ENCODE measurements at places on chromosomes 1 and 21.

DNA sequence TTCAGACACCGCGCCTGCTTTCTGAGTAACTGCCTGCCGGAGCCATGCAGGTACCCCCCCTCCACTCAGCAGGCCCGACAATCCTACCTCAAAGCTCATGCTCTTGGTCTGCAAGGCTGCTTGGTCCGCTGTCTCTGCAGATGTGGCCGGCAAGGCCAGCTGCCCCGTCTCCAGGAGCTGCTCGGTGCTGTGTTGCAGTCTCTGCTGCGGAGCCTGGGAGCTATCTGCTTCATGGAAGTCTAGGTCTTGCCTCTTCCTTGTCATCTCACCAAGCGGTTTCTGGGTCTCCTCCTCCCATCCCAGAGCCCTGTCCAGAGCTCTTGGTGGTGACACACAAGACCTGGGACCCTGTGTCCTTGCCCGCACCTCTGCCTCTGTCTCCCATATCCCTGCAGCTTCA lies 24.0 kb upstream of the GNPAT start:
- no peak for DNase-seq

GRCh38 chr1:85576266-85576641 lies 4.3 kb upstream of the CCN1 start:
- no peak for DNase-seq

- DNase-seq, result no peak
These were observed 9.1 kb downstream of the ANGPTL7 start for GRCh38 chr1:11198257-11198656.

- no peak for DNase-seq
These were observed 6.7 kb upstream of the TNFRSF8 start for GRCh38 chr1:12056331-12056841.

DNA sequence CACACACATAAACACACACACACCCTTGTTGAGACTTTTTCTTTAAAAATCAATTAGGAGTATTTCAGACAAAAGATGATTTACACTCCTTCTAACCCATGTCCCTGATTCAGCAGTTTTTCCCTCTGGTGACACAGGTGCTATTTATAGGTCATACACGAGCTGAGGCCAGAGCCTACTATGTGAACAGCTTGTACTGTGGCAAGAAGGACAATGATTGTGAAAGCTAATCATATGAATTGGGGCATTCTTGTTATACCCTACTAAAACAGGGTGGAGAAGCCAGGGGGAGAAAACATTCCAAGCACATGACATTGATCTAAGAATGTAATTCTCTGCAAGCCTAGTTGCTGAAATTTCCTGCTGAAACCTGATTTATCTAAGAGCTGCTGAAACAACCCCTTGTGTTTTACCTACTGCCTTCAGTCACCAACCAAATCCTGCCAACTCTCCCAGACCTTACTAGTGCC lies 60.3 kb downstream of the XCL1 start:
- no peak for DNase-seq

DNA sequence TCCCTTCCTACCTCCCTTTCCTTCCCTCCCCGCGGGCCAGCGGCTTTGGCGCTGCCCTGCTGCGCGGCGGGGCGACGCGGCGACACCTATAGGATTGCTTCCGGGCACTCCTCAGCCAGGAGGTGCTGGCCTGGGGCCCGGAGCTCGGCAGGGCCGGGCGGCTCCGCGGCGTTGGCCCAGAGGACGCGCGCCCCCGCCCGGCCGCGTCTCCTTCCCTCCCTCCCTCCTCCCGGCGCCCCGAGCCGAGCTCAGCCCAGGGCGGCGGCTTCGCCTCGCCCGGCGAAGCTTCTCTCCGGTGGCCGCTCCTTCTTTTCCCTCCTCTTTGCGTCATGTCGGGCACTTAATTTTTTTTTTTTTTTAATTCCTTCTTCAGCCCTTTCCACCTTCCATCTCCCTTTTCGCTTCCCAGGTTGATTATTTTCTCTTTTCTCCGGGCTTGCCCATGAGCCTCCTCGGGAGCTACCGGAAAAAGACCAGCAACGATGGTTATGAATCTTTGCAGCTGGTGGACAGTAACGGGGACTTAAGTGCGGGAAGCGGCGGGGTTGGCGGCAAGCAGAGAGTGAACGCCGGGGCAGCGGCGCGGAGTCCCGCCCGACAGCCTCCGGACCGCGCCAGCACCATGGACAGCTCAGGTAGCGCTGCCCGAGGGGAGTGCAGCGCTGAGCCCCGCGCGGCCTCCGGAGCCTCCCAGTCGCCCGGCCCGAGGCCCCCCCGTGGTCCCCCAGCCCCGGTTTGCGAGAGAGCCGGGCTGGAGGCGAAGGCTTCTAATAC lies at the start of gene DNAJC6:
TSS of gene DNAJC6 (plus strand) at position 240 of the 774 bp plus-strand sequence. CDS start at position 443, 203 bp downstream.
- no peak for DNase-seq

DNA sequence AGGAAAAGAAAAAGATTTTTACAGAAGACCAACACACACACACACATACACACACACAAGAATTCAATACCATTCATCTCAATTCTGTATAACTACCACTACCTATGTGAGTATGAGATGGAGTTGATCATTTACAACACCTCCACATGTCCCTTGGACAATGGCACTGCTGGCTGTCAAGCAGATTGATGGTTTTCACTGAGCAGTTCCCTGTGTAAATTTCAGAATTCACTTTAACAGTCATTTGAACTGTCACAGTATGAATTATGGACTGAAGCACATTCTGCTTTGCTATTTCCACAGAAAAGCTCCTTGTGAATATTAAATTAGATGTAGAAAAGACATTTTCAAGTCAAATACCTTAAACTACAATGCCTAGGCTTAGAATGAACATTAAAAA lies 14.3 kb downstream of the KCNT2 start:
- no peak for DNase-seq

DNA sequence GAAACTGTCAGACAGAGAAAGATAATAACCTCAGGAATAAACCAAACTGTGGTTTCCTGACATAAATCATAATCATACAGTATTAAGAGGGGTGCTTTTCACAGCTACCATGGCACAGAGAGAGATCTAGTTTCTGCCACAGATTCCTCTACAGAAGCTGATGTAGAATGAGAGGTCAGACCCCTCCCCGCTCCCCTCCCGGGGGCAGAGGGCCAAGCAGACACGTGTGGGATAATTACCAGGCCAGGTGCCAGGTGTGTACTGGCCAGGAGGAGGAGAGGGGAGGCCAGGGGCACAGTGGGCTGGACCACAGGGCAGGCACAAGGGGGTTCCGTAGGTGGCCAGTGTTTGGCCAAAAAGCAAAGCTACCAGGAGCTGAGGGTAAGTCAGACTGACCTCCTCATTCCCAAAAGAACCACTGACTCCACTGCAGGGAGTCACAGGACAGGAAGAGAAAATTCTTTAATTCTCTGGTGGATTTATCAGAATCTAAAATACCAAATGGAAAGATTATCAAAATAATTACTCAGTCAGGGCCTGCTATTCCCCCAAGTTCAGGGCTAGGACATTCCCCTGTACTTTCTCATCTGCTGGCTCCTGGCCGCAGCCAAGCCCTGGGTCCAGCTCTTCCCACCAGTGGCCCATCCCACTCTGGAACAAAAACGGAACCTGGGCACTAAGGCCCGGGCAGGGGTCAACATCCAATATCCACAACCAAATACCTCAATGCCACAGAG lies 30.0 kb downstream of the C2CD2 start:
- DNase-seq, result no peak

DNA sequence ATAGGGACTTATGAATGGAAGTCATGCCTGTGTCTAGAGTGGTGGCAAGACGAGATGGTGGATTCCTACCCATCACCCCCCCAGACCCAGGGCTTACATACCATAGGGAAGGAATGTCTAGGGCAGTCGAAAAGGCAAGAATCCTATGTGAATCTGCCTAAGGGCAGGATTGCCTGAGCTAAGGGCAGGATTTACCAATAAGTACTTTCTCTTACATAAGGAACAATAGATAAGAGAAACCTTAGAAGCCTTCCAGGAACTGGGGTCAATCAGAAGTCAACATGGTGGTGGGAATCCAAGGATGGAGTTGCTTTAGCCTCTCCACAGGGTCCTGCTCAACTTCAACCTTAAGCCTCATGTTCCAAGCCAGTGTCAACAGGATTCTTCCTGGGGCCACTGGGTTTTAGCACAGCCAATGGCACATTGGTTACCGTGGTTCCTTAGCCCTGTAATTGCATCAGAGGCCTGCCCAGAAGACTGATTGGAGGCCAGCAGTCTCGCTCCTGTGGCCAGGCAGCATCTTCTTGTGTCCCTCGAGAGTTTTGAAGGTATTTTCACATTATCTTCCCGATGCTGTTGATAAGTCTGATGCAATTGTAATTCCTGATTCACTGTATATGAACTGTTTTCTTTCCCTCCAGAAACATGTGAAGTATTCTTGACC lies 20.7 kb downstream of the BACE2 start:
- no peak for DNase-seq

GRCh38 chr1:66166753-66167152 lies 367.2 kb upstream of the SGIP1 start:
- no peak for DNase-seq

- DNase-seq, result no peak
These were observed 1.2 kb downstream of the GTF2B start for GRCh38 chr1:88890131-88890530.

- DNase-seq, result no peak
These were observed 26.5 kb upstream of the PEF1 start for GRCh38 chr1:31671147-31671546.

DNA sequence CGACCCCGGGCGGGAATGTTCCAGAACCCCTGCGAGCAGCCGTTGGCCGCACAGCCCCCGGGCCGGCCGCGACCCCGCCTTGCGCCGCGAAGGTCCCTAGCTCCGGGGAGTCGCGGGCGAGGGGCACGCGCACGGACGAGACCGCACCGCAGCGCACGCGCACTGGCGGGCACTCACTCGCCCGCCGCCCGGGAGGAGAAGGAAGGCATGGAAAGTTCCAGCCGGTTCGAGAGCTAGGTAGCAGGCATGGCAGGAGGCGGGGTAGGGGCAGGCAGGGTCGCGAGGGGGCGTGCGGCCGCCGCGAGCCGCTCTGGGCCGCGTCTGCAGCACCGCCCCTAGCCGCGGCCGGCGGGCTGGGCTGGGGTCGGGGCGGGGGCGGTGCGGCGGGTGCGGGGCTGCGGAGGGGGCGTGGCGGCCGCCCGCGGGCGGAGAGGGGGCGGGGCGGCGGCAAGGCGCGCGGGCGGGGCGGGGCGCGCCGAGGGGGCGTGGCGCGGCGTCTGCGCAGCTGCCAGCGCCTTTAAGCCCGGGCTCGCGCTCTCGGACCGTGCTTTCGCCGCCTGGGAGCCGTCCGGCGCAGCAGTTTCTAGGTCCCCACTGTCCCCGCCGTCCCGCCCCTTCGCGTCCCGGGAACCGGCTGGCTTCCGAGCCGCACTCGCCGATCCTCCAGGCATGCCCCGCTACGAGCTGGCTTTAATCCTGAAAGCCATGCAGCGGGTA lies at the start of the genes MRPS6 and SLC5A3:
TSS of gene MRPS6 (plus strand) at position 547 of the 717 bp plus-strand sequence. CDS start at position 670, 123 bp downstream.
TSS of gene SLC5A3 (plus strand) at position 547 of the 717 bp plus-strand sequence. CDS start 21,621 bp downstream, outside the sequence.
- peak; percentile 56 for DNase-seq

- DNase-seq, result no peak
These were observed 28.3 kb upstream of the EPHA8 start for GRCh38 chr1:22534951-22535350.

GRCh38 chr21:26846036-26846931 lies 1.1 kb upstream of the ADAMTS1 start:
- peak; percentile 22 for DNase-seq

DNA sequence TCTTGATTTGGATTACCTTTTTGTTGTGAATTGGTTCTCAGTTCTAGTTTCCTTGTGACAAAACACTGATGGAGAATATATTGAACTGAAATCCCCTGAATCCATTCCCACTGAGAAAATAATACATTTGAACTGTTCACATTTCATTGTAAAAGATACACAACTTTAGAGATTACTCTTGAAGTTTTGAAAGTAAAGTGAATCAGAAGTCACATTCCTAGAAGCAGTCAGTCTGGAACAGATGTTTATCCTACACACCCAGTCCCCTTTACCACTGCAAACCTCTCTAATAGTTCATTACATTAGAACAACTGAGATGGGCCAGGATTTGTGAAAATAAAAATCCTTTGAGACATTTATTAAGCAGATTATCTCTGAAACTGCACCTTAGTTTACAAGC lies 3.4 kb downstream of the RERE start:
- no peak for DNase-seq

- no peak for DNase-seq
These were observed 30.9 kb downstream of the SKI start for GRCh38 chr1:2258996-2259395.

DNA sequence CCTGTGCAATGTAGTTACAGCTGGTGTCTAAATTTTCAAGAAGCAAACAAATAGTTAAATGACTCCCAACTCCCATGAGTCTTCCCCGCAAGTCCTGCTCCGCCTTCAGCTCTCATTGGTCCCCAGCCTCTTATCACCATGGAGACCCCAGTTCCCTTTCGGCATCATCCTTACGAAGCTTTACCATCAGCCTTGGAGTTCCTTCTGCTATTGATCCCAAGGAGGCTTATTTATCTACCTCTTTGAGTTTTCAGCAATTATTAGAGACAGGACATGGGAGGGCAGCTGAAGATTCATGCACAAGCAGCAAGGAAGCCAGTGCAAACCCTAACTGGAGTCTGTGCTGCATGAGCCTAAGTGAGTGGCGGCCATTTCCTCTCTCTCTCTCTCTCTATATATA lies 12.3 kb downstream of the KCNA2 start:
- no peak for DNase-seq

DNA sequence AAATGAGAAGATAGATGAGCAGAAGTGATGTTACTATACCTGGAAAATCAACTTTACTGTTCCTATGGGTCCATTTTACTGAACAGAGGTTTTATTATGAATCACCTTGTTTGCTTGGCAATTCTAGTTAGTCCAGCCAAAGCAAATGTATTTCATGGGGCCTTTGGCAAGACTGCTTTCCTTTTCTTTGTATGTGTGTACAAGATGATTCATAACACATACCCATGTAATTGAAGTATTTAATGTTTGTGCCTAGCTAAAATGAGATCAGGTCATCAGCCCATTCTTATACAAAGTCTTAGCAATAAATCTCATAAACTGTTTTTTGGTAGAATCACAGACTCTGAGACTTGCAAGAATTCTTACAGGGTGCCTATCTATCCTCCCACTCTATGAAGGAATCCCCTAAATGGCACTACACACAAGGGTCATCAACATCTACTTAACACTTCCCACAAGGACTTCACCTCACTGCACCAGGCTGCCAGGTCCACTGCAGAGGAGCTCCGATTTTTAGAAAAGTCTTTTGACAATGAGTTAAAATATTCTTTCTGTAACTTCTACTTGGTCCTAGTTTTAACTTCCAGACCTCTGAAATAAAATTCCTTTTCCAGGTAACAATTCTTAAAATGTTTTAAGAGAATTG lies 58.5 kb downstream of the LPAR3 start:
- DNase-seq, result no peak

GRCh38 chr21:31383770-31384169 lies 39.7 kb upstream of the TIAM1 start:
- no peak for DNase-seq

DNA sequence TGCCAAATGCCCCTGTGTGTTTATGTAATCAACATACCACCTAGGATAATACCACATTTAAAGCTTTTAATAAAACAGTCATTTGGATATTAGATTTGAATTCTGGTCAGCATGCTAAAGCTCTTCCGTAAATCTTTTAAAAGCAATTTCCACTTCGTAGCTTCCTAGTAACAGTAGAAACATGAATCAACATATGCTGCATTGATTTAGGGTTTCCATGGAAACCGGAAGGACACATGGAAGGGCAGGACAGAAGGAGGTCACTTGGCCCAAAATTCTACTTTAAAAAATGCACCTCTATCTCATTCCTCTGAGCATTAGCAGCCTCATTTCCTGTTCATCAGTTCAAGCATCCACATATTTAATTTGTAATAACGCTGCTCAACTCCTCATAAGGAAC lies 8.1 kb downstream of the RGS8 start:
- DNase-seq, result no peak

Data from cortex of kidney (tissue), 1 donor.